ENCODE measurements at places on chromosomes 3 and 15.

DNA sequence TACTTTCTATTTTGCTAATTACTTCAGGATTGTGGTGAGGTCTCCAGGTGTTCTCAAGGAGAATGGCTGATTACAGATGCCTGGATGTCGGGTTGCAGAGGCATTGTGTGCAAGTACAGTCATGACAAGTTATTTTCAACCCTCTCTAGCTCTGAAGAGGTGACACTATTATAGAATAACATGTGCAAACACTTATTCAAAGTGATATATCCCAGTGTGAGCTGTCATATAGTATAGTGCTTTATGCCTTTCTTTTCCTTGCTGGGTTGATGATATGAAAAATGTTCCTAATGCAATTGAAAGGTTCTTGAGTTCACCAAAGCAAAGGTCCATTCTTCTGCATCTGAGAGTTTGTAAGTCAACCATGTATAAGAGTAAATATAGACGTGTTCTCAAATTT is 167.2 kb downstream of the SPATA16 start:
- DNase-seq = no peak

GRCh38 chr3:147355084-147355752 is 51.1 kb downstream of the ZIC4 start:
- no peak for DNase-seq

GRCh38 chr3:52311576-52312119 is 4.5 kb upstream of the DNAH1 start:
- no peak for DNase-seq

- no peak for DNase-seq
Measured at GRCh38 chr15:88882785-88883184, 12.6 kb downstream of the HAPLN3 start.

DNA sequence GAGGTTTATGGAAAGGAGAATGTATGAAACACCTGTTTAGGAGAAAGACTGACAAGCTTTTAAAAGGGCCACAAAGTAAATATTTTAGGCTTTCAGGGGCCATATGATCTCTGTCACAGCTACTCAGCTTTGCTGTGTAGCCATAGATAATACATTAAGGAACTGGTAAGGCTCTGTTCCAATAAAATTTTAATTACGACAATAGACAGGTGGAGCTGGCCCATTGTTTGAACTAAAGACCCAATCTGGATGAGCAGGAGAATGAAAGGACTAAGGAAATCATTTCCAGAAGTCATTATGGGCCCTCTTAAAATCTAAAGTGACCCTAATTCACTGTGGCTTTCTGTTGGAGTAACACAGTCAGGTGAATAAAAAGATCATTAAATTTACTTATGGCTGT is 48.5 kb upstream of the SLC12A8 start:
- DNase-seq = no peak

- no peak for DNase-seq
Measured at GRCh38 chr3:177062052-177062732, 135.1 kb downstream of the TBL1XR1 start.
